ENCODE measurements at places on chromosomes 11 and 22.
A peak's percentile ranks its signal among the peaks of the same experiment; 100 is the strongest.

GRCh38 chr11:69647390-69647748, 6.4 kb downstream of the CCND1 start:
- DNase-seq: peak; percentile 7

DNA sequence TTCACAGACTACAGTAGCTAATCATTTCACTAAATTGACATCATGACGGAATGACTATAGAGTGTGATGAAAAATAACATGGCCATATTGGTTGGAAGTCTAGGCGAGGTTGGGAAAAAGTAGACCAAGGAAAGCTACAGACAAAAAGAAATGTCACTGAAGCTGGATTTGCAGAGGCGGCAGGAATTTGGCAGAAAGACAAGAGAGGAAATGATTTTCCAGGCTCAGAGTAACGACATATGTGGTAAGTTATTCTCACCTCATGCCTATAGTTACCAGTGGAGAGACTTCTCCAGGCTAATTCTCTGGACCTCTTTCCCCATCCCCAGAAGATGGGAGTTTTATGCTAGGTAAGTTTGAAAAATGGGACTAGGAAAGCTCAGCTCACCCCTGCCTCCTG, 1005.8 kb upstream of the CCDC90B start:
- DNase-seq: no peak

DNA sequence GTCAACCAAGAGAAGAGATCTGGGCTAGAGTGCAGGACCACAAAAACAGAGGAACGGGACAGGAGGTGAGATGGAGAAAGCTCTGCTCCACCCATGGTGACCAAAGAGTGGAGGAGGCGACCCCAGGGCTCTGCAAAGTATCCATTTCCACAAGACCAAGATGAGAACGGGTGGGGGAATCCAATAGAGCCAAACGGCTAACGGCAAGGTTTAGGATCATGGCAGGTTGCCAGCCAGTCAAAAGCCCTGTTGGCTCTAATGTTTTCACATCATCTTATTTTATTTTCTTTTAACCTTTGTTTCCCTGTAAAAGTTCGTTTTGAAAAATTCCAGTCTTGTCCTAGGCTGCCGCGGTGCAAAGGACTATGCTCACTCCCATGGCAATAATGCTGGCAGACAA, 52.1 kb upstream of the CHST1 start:
- no peak for DNase-seq

- no peak for DNase-seq
Measured at GRCh38 chr11:57729479-57729878, 11.8 kb upstream of the SELENOH start.

DNA sequence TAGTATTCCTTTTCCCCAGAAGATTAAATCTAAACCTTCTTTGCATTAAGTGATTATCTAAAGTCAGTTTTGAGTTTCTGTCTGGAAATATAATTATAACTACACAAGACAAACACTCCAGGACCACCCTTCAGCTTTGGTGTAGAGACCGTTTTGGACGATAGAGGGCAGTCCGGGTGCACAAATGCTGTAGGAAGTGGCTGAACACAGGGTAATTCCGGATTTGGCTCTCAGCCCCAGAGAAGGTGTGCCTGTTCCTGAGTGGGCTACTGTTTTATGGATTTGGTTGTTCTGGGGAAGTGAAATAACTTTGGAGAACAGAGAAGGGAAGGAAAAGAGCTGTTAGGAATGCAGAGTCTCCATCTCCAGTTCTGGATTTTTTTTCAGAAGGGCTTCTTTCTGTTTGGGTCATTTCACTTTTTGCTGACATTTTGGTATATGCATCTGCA, 14.8 kb downstream of the EXT2 start:
- peak; percentile 49 for DNase-seq

GRCh38 chr11:125517116-125517770, 21.2 kb upstream of the FEZ1 start:
- no peak for DNase-seq

- DNase-seq: no peak
Measured at GRCh38 chr11:2379466-2380174, 2.5 kb downstream of the CD81 start.

DNA sequence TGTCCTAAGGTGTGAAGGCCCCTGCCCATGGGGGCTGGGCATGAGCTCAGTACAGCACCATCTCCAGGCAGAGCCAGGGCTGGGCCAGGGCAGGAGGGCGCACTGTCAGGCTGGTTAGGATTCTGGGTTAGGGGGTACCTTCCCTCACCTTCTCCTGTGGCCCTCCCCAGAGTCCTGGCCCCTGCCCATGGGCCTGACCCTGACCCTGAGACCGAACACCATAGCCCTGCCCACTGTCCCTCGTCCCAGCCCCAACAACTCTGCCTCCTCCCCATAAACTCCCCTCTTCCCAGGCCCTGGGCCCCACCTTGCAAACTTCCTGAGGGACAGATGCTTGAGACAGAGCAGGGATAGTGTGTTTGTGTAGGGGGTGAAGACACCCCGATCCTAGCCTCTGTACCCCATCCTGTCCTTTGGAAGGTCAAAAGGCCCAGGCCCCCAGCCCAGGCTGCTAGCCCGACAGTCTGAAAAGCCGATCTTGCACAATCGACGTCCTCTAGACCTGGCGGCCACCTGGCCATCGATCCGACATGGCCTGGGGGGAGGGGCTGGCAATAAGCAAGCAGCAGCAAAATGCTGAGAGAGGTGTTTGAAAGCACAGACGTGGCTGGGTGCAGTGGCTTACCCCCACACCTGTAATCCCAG, 2.7 kb upstream of the TMPRSS6 start:
- DNase-seq: no peak

DNA sequence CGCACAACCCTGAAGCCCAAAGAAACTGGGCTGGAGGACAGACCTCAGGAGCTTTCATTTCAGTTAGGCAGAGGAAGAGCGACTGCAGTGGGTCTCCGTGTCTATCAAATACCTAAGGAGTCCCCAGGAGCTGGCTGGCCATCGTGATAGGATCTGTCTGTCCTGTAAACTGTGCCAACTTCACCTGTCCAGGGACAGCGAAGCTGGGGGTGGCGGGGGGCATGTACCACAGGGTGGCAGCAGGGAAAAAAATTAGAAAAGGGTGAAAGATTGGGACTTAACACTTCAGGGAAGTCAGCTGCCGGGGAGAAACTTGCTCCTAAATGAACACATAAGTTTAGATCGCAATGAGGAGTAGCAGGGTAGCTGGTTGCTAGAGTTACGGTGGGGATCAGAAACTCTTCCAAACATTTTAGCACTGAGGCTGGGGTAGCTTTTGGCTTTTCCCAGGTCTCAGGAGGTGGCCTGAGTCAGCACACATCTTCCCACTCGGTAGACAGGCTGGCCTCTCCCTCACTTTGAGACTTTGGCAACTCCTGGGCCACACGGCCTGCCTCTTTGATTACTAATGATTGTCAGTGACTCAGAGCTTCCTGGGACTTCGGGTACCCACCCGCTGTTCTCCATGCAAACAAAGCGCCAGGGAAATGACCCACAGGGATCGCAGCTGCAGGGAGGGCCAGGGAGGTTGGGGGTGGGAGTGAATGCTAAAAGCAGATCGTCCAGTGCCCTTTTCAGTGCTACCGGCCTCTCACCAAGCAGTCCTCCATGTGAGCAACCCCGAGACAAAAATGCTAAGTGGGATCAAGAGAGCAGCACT, 2.9 kb upstream of the MTFP1 start:
- DNase-seq: peak; percentile 39
